Stimulated activated CD8-positive, alpha-beta memory T cell treated with anti-CD3 and anti-CD28 coated beads, Interleukin-2, amount 100 ng/mL, for 1 hour (primary cell): ENCODE measurements at places on chromosomes 5 and 9.

DNA sequence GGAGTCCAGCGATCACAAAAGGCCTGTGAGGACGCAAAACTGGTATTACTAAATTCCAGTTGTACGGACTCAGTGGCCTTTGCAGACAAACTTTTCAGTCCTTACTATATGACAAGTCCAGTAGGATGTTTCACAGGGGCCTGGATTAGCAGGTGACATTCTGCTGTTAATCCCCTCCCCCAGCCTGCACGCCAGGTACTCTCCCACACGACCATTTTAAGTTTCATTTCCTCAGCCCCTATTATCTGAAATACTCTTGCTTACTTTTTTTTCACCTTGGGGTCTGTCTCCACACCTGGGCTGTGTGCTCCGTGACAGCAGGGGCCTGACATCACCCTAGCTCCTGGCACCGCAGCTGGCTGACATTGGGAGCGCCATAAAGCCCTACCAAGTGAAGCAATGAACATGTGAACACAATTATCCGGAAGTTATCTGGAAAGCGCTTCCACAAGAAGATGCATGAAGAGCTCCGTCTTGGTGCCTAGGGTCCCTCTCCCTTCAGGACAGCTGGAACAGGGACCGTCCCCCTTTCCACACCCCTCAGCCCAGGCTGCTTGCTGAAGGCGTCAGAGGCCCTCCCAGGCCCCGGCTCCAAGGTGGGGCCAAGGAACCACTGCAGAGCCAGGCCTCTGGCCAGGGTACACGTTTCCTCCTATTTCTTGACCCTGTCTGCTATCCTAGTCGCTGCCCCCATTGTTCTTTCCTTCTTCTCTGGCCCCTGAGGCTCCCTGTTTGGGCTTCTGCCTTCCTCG lies 39.7 kb upstream of the ZNF622 start:
- DNase-seq = no peak

DNA sequence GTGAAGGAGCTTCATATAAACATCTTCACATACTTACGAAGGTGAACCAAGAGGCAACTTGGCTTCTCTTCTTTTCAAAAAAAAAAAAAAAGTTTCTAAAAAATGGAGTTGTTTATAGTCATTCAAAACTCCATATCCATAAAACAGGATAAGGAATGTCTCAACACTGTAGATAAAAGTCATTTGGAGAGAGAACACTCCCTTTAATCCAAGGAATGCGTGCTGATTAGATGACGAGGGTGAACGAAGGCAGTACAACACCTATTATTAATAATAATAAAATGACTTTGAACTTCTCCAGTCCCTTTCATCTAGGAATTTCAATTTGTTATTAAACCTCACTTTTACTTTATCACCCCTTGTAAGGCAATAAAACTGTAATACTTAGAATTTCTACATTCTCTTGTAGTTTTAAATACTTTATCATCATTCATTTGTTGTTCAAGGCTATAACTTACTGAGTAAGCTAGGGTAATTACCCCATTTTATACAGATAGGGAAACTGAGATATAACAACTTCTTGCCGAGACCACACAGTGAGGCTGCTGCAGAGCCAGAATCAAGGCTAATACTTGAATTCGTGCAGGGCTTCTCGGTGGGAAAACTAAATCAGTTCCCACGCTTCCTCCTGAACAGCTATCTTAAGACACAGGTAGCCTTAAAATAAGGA lies 377.1 kb downstream of the EFNA5 start:
- DNase-seq = no peak

GRCh38 chr9:136650648-136651047 lies 12.1 kb upstream of the EGFL7 start:
- no peak for DNase-seq

DNA sequence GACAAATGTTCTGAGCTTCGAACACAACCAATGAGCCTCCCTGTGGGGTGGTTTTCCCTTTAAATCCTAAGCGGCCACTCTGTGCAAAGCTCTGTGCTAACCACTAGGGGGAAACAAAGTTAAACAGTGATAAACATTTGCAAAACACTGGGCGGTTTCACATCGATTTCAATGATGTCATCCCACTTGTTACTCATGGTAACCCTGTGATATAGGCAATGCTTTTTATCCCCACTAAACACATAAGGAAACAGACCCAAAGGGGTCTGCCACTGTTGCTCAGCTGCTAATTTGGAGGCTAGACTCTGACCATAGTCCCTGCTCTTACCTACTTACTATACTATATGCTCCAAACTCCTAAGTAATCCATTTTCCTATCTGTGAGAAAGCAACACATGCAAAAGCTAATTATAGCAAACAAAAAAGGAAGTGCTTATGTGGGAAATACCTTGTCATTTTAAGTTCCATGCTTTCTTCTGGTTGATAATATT lies 57.3 kb downstream of the PTPN3 start:
- no peak for DNase-seq

GRCh38 chr9:136075881-136076678 lies 19.0 kb downstream of the NACC2 start:
- no peak for DNase-seq
